ENCODE measurements at places on chromosomes 2 and 18. TPM values are rescaled to one million over a fixed set of nuclear protein-coding genes. Genes with fewer than 3 reads are reported as not detected.

GRCh38 chr2:62314291-62314690 lies 118.4 kb downstream of the B3GNT2 start:
- peaks cover 31% of the 10 kb centered on the region for H3K4me1 ChIP-seq
- peak overlapping the region; percentile 18 for H3K27ac ChIP-seq
- DNase-seq = no peak
- peak overlapping the region; percentile 43 for H3K4me3 ChIP-seq

- H3K36me3 ChIP-seq = no peaks in the 10 kb centered on the region
- no peaks in the 10 kb centered on the region for H3K4me1 ChIP-seq
- H3K27me3 ChIP-seq = peaks cover 9% of the 10 kb centered on the region
Measured at GRCh38 chr2:226515344-226516055, 284.1 kb downstream of the IRS1 start.

Gene MTCL1
- total RNA-seq = 0.20 TPM

Gene CD8B
- total RNA-seq = 1.5 TPM

Gene CDH19
- total RNA-seq = not detected

Gene UGT1A5
- not detected for total RNA-seq

Gene PPP1R1C
- total RNA-seq = not detected

GRCh38 chr18:42929857-42930256 lies 185.6 kb downstream of the RIT2 start:
- DNase-seq = no peak
- peaks cover 2% of the 10 kb centered on the region for H3K27me3 ChIP-seq
- no peak overlapping the region for H3K4me3 ChIP-seq
- H3K4me1 ChIP-seq = no peaks in the 10 kb centered on the region
